NCI-H187 (cell line): ENCODE measurements at places on chromosomes 5 and 9.

DNA sequence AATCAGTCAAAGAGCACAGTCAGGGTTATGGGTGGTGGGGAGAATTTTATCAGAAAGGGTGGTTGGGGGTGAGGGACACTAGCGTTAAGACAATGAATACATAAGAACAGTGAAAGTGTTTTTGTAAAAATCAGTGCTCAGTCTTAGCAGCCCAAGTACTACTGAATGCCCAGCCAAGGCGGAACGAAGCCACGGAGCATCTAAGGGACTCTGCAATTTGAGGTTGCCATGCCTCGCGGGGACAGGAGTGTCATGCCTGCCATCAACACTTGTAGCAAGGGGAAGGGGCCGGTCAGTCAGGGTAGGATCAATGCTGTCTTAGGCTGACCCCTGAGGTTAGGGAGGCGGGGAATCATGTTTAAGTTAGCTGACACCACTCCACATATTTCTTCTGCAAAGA, 13.3 kb downstream of the FSTL4 start:
- no peak for DNase-seq

DNA sequence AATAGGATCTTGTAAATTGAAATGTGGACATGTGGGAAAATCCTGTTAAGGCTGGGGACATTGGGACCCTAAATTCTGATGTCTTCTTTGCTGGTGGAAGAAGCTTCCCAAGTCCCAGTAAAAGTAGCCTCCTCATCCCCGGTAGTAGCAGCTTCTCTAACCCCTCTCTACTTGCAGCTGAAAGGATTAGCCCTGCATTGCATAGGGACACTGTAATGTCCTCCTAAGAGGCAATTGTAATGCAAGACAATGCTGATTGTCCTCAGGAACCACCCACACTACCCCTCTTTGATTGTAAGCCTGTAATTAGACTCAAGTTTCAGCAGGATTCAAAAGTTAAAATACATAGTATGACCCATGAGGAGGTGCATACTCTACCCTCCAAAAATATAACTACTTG, 1938.4 kb upstream of the C9orf72 start:
- no peak for DNase-seq

- DNase-seq = no peak
Measured at GRCh38 chr9:22158927-22159346, 149.8 kb upstream of the CDKN2B start.

DNA sequence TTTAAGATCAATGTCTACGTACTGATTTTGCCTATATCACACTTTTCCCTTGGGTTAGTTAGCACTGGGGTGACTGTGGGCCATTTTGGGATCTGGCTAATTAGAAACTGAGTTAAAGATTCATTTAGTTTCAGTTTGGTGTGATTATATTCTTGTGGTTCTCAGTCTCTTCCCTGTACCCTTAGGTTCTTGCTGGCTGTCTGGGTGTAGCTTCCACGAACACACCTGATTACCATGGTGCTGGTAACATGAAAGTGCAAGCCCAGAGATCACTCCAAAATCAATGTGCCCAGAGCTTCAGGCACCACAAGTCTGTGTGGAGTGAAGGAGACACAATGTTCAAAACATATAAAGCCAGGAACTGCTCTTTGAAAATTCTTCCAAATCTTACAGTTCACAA, 248.1 kb downstream of the PDE4D start:
- DNase-seq = no peak

GRCh38 chr5:160083501-160083900, 35.7 kb downstream of the PWWP2A start:
- DNase-seq = no peak

- no peak for DNase-seq
Measured at GRCh38 chr5:165616490-165617405, 2111.3 kb downstream of the MAT2B start.
